ENCODE measurements at places on chromosomes 4 and X. TPM values are rescaled to one million over a fixed set of nuclear protein-coding genes. Genes with fewer than 3 reads are reported as not detected.
A peak's percentile ranks its signal among the peaks of the same experiment; 100 is the strongest.

The SMIM10L2A gene
- total RNA-seq, result 0.63 TPM

The CXCL10 gene
- 1.3 TPM for total RNA-seq

The LDOC1 gene
- total RNA-seq, result 66.8 TPM

The DGKK gene
- not detected for total RNA-seq

The CDX4 gene
- total RNA-seq, result not detected

The COQ2 gene
- 3.4 TPM for total RNA-seq

GRCh38 chr4:155271557-155271956, 63.1 kb downstream of the NPY2R start:
- H3K4me1 ChIP-seq, result no peaks in the 10 kb centered on the region
- H3K27me3 ChIP-seq, result no peaks in the 10 kb centered on the region
- H3K36me3 ChIP-seq, result no peaks in the 10 kb centered on the region
- no peak overlapping the region for H3K27ac ChIP-seq
- no peak for DNase-seq
- H3K4me3 ChIP-seq, result no peak overlapping the region

- no peaks in the 10 kb centered on the region for H3K36me3 ChIP-seq
- H3K4me3 ChIP-seq, result no peak overlapping the region
- H3K27ac ChIP-seq, result no peak overlapping the region
- H3K27me3 ChIP-seq, result no peaks in the 10 kb centered on the region
- no peaks in the 10 kb centered on the region for H3K4me1 ChIP-seq
Observed at GRCh38 chr4:188145601-188146000, 6.4 kb downstream of the TRIML1 start.

DNA sequence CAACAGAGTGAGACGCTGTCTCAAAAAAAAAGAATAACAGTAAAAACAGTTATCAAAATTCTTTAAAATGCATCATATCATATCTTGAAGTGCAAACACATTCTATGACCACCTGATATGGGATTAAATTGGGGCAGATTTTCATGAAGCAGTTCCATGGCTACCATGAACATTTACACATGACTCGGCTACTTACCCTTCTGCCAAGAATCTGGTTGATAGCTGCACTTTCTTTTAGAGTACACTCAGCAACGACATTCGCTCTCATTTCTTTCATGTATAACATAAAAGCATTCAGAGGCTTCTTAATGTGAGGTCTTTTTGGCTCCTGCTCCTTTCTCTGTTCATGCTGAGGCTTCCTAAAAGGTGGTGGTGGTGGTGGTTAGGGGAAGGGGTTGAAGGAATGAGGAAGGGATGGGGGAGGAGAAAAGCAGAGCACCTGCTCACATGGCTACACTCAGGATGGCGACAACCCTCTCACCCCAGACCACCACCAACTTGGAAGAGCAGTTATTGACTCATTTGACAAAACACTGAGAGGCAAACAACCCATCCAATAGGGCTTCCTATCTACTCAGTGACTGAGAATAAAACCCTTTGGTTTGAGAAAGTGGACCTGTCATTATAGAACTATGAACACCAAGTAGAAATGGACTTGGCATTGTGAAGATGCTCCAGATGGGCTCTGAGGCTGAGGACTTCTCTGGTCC, 88.5 kb downstream of the HADH start:
- no peaks in the 10 kb centered on the region for H3K36me3 ChIP-seq
- H3K4me1 ChIP-seq, result no peaks in the 10 kb centered on the region
- H3K4me3 ChIP-seq, result no peak overlapping the region

DNA sequence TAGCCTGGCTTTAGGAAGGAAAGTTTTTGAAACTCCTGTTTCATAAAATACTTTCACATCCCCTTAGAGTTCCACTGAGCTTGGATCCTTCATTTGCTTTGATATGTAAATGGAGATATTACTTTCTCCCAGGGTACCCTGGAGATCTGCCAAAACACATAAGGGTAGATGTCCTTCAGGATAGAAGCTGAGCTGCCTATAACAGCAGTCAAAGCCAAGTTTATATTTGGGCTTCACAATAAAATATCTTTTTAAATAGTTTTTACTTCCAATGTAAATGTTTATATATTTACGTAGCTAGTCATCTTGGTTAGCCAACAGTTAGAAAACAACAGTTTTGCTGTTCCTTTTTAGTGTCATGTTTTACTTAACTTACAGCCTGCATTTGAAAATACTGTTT, 742.3 kb upstream of the POU3F4 start:
- no peak overlapping the region for H3K4me3 ChIP-seq
- no peak overlapping the region for H3K27ac ChIP-seq
- no peaks in the 10 kb centered on the region for H3K27me3 ChIP-seq
- H3K4me1 ChIP-seq, result no peaks in the 10 kb centered on the region
- DNase-seq, result no peak
- no peaks in the 10 kb centered on the region for H3K36me3 ChIP-seq

GRCh38 chr4:123871341-123871740, 474.7 kb downstream of the SPRY1 start:
- no peaks in the 10 kb centered on the region for H3K27me3 ChIP-seq
- H3K4me3 ChIP-seq, result no peak overlapping the region
- H3K36me3 ChIP-seq, result no peaks in the 10 kb centered on the region

- H3K4me1 ChIP-seq, result no peaks in the 10 kb centered on the region
- H3K36me3 ChIP-seq, result no peaks in the 10 kb centered on the region
- no peak overlapping the region for H3K27ac ChIP-seq
- DNase-seq, result no peak
- no peaks in the 10 kb centered on the region for H3K27me3 ChIP-seq
Observed at GRCh38 chr4:17552427-17552826, 24.6 kb upstream of the LAP3 start.

GRCh38 chrX:83845397-83845796, 15.5 kb upstream of the CYLC1 start:
- H3K4me1 ChIP-seq, result no peaks in the 10 kb centered on the region
- no peak overlapping the region for H3K27ac ChIP-seq
- no peaks in the 10 kb centered on the region for H3K36me3 ChIP-seq
- H3K27me3 ChIP-seq, result no peaks in the 10 kb centered on the region
- no peak for DNase-seq
- no peak overlapping the region for H3K4me3 ChIP-seq

GRCh38 chr4:5034206-5034605, 14.9 kb upstream of the CYTL1 start:
- peak overlapping the region; percentile 62 for H3K27ac ChIP-seq
- H3K36me3 ChIP-seq, result no peaks in the 10 kb centered on the region
- H3K27me3 ChIP-seq, result no peaks in the 10 kb centered on the region

- DNase-seq, result no peak
- H3K36me3 ChIP-seq, result no peaks in the 10 kb centered on the region
- no peaks in the 10 kb centered on the region for H3K4me1 ChIP-seq
- no peak overlapping the region for H3K27ac ChIP-seq
Observed at GRCh38 chr4:69750346-69750745, 10.1 kb downstream of the SULT1B1 start.

- H3K4me1 ChIP-seq, result no peaks in the 10 kb centered on the region
- no peaks in the 10 kb centered on the region for H3K36me3 ChIP-seq
- H3K4me3 ChIP-seq, result no peak overlapping the region
- no peak overlapping the region for H3K27ac ChIP-seq
Observed at GRCh38 chr4:108371282-108371681, 202.6 kb upstream of the LEF1 start.

DNA sequence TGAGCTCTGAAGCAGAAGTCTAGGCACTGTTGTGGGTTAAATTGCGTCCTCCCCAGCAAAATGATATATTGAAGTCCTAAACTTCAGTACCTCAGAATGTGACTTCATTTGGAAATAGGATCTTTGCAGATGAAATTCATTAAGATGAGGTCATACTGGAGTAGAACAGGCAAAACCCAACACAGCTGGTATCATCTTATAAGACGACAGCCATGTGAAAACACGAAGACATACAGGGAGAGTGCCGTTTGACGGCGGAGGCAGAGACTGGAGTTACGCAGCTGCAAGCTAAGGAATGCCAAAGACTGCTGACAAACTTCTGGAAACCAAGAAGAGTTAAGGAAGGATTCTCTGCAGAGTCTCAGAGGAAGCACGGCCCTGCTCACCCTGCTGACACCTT, 241.5 kb downstream of the MAML3 start:
- no peak for DNase-seq
- no peaks in the 10 kb centered on the region for H3K36me3 ChIP-seq
- no peak overlapping the region for H3K27ac ChIP-seq
- no peaks in the 10 kb centered on the region for H3K27me3 ChIP-seq

- H3K36me3 ChIP-seq, result no peaks in the 10 kb centered on the region
- peak overlapping the region; percentile 94 for H3K27ac ChIP-seq
- peak overlapping the region; percentile 83 for H3K4me3 ChIP-seq
Observed at GRCh38 chr4:30716681-30717207, 3.4 kb upstream of the PCDH7 start.

GRCh38 chrX:2395261-2395992, 105.3 kb downstream of the DHRSX start:
- DNase-seq, result no peak
- no peaks in the 10 kb centered on the region for H3K4me1 ChIP-seq
- H3K36me3 ChIP-seq, result peaks cover 10% of the 10 kb centered on the region
- no peaks in the 10 kb centered on the region for H3K27me3 ChIP-seq
- no peak overlapping the region for H3K27ac ChIP-seq

- H3K27ac ChIP-seq, result no peak overlapping the region
- H3K27me3 ChIP-seq, result no peaks in the 10 kb centered on the region
- no peak for DNase-seq
- H3K4me1 ChIP-seq, result no peaks in the 10 kb centered on the region
- no peak overlapping the region for H3K4me3 ChIP-seq
- H3K36me3 ChIP-seq, result no peaks in the 10 kb centered on the region
Observed at GRCh38 chr4:8556341-8557150, 23.6 kb upstream of the GPR78 start.

- no peak for DNase-seq
- no peak overlapping the region for H3K27ac ChIP-seq
- no peaks in the 10 kb centered on the region for H3K4me1 ChIP-seq
- H3K4me3 ChIP-seq, result no peak overlapping the region
- no peaks in the 10 kb centered on the region for H3K27me3 ChIP-seq
- H3K36me3 ChIP-seq, result no peaks in the 10 kb centered on the region
Observed at GRCh38 chrX:94524867-94525266, 850.9 kb downstream of the FAM133A start.

DNA sequence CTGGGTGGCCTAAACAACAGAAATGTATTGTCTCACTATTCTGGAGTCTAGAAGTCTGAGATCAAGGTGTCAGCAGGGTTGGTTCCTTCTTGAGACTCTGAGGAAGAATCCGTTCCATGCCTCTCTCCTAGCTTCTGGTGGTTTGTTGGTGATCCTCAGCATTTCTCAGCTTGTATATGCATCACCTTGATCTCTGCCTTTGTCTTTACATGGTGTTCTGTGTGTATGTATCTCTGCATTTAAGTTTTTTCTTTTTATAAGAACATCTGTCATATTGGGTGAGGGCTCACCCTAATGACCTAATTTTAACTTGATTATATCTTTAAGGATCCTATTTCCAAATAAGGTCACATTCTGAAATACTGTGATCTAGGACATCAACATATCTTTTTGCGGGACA, 50.6 kb upstream of the CD40LG start:
- H3K36me3 ChIP-seq, result no peaks in the 10 kb centered on the region
- no peak overlapping the region for H3K4me3 ChIP-seq
- no peak for DNase-seq
- H3K4me1 ChIP-seq, result no peaks in the 10 kb centered on the region
- H3K27me3 ChIP-seq, result no peaks in the 10 kb centered on the region
- no peak overlapping the region for H3K27ac ChIP-seq

DNA sequence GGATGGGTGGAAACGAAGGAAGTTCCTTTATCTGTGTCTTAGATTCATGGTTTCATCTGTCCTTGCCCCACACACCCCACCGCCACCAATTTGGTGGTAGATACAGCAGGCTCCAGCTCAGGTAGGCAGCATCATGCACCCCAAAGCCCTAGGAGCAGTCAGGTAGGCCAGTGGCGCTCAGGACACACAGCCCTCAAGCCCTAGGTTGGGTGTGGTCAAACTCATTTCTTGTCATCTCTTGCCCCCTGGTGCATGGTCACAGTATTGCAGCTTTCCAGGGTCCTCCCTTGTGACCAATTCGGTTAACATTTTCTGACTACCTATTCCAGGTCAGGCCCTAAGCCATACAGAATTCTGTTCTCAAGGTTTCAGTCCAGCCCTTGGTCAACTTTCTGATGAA, 14.5 kb upstream of the PRRG3 start:
- H3K4me3 ChIP-seq, result no peak overlapping the region
- no peak overlapping the region for H3K27ac ChIP-seq
- no peaks in the 10 kb centered on the region for H3K27me3 ChIP-seq
- H3K4me1 ChIP-seq, result no peaks in the 10 kb centered on the region
- no peaks in the 10 kb centered on the region for H3K36me3 ChIP-seq

DNA sequence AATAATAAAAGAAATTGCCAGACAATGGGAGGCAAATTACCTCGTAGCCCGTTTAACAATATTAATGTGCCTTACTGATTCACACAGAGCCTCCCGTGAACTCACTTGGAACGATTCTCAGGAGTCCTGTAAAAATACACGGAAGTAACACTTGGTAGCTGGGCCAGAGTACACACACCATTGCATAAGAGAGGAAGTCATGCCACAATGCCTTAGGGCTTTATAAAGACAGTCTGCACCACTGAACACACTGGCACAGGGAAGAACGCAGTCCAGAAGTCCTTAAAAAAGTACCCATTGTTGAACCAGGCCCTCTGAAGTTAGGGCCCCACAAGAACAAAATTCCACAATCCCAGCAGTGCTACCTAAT, 15.1 kb downstream of the SLC2A9 start:
- no peaks in the 10 kb centered on the region for H3K36me3 ChIP-seq
- peak overlapping the region; percentile 76 for H3K27ac ChIP-seq
- peak; percentile 40 for DNase-seq
- no peaks in the 10 kb centered on the region for H3K27me3 ChIP-seq
- peak overlapping the region; percentile 25 for H3K4me3 ChIP-seq
- H3K4me1 ChIP-seq, result peaks cover 34% of the 10 kb centered on the region

GRCh38 chr4:110533940-110534339, 58.0 kb downstream of the ENPEP start:
- no peak for DNase-seq
- H3K36me3 ChIP-seq, result no peaks in the 10 kb centered on the region
- H3K27me3 ChIP-seq, result no peaks in the 10 kb centered on the region
- H3K27ac ChIP-seq, result peak overlapping the region; percentile 53
- peaks cover 6% of the 10 kb centered on the region for H3K4me1 ChIP-seq

GRCh38 chr4:10982305-10982704, 297.7 kb upstream of the CLNK start:
- no peaks in the 10 kb centered on the region for H3K27me3 ChIP-seq
- no peak overlapping the region for H3K27ac ChIP-seq
- no peak overlapping the region for H3K4me3 ChIP-seq

- H3K4me1 ChIP-seq, result no peaks in the 10 kb centered on the region
- DNase-seq, result no peak
Observed at GRCh38 chrX:134626434-134626833, 31.8 kb downstream of the PLAC1 start.

DNA sequence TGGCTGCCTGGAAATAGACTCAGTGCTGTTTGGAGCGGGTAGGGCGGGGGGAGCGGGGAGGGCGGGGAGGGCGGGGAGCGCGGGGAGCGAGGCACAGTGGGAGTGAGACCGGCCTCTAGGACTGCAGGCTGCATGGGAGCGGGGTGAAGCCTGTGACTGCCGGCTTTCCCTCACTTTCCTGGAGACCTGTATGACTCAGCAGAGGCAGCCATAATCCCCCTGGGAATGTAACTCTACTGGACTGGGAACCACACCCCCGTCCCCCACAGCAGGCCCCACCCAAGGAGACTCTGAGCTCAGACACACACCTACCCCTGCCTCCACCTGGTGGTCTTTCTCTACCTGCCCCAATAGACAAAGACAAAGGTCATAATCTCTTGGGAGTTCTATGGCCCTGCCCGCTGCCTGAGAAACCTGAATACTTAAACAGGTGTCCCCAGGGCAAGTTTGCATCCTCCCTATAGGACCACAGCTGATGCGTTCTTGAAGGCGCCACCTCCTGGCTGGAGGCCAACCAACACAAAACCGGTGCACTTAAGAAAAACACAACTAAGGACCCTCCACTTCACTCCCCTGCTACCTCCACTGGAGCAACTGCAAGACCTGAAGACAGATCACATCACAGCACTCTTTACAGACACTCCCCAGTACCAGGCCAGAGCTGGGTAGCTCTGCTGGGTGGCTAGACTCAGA, 18.0 kb downstream of the HDAC8 start:
- no peaks in the 10 kb centered on the region for H3K27me3 ChIP-seq
- DNase-seq, result no peak
- H3K4me3 ChIP-seq, result no peak overlapping the region
- H3K27ac ChIP-seq, result no peak overlapping the region
- H3K4me1 ChIP-seq, result no peaks in the 10 kb centered on the region
